Naive thymus-derived CD4-positive, alpha-beta T cell (primary cell): ENCODE measurements at places on chromosomes 3 and 15. TPM values are rescaled to one million over a fixed set of nuclear protein-coding genes. Genes with fewer than 3 reads are reported as not detected.

ALDH1A3 gene
- polyA plus RNA-seq = not detected

SMCO1 gene
- not detected for polyA plus RNA-seq

DNA sequence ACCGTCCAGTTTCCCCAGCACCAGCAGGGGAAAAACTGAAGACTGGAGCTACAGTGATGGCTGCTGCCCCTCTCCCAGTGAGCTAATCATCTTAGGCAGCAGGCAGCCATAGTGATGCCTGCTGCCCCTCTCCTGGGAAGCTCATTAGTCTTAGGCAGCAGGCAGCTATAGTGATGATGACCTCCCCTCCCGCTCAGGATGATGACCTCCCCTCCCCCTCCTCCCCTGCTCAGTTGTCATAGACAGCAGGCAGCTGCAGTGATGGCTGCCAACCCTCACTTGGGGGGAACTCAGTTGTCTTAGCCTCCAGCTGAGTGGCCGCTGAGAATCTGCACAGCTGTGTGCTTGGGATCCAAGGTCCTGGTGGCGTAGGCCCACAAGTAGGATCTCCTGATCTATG is 80.9 kb upstream of the MANF start:
- DNase-seq = no peak
- H3K4me3 ChIP-seq = no peak overlapping the region
- H3K27ac ChIP-seq = no peak overlapping the region
- no peaks in the 10 kb centered on the region for H3K4me1 ChIP-seq
- no peaks in the 10 kb centered on the region for H3K36me3 ChIP-seq

DNA sequence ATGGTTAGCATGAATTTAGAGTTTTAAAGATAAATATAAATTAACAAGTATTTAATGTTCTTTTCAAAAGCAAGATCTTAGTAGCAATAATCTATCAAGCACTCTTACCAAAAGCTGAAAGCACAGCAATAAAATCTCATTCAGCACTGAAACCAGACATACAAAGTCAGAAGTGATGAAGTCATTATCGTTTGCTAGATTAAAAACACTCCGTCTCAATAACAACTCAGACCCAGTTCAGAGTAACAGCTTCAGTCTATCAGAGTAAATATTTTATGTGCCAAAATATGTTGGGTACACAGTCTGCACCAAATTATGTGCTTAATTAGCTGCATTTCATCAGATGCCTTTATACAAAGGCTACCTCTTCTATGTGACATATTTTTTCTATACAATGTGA is 41.6 kb downstream of the CPA3 start:
- no peaks in the 10 kb centered on the region for H3K4me1 ChIP-seq
- H3K4me3 ChIP-seq = no peak overlapping the region
- no peaks in the 10 kb centered on the region for H3K36me3 ChIP-seq
- no peaks in the 10 kb centered on the region for H3K27me3 ChIP-seq
- no peak overlapping the region for H3K27ac ChIP-seq
- DNase-seq = no peak

- H3K4me3 ChIP-seq = no peak overlapping the region
- H3K36me3 ChIP-seq = no peaks in the 10 kb centered on the region
- peaks cover 9% of the 10 kb centered on the region for H3K4me1 ChIP-seq
- peak overlapping the region; percentile 53 for H3K27ac ChIP-seq
- no peaks in the 10 kb centered on the region for H3K27me3 ChIP-seq
Measured at GRCh38 chr3:43246976-43247375, 39.4 kb upstream of the SNRK start.

GRCh38 chr3:55724407-55724784 is 237.3 kb upstream of the WNT5A start:
- H3K4me1 ChIP-seq = no peaks in the 10 kb centered on the region
- no peak for DNase-seq
- H3K27ac ChIP-seq = no peak overlapping the region
- no peaks in the 10 kb centered on the region for H3K36me3 ChIP-seq
- H3K4me3 ChIP-seq = no peak overlapping the region

- no peak for DNase-seq
- no peak overlapping the region for H3K4me3 ChIP-seq
- H3K27me3 ChIP-seq = no peaks in the 10 kb centered on the region
- no peaks in the 10 kb centered on the region for H3K4me1 ChIP-seq
- no peak overlapping the region for H3K27ac ChIP-seq
Measured at GRCh38 chr3:127698691-127699415, 26.1 kb downstream of the ABTB1 start.

GRCh38 chr15:62850791-62851291 is 191.7 kb upstream of the TPM1 start:
- no peaks in the 10 kb centered on the region for H3K4me1 ChIP-seq
- H3K27me3 ChIP-seq = no peaks in the 10 kb centered on the region
- H3K4me3 ChIP-seq = no peak overlapping the region
- no peaks in the 10 kb centered on the region for H3K36me3 ChIP-seq
- no peak overlapping the region for H3K27ac ChIP-seq
- no peak for DNase-seq
